Astrocyte of the hippocampus (primary cell): ENCODE measurements at places on chromosomes 2 and 18.
A peak's percentile ranks its signal among the peaks of the same experiment; 100 is the strongest.

- DNase-seq, result no peak
Observed at GRCh38 chr2:221563270-221563985, 8.7 kb downstream of the EPHA4 start.

DNA sequence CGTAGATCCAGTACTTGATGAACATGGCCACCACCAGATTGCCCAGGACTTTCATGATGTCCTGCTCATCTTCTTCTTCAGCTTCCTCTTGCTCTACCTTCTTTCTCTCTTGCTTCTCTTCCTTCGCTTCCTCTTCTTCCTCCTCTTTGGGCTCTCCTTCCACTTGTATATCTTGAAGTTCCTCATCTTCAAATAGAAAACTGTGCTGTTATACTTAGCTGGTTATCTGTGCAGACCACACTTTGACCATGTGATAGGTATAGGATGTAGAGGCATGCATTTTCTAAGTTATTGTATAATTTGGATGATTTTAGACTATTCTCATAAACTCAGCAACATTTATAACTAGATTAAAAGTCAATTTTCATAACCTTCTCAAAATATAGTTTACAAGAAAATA lies 263.4 kb downstream of the NAPG start:
- DNase-seq, result no peak

- DNase-seq, result peak; percentile 68
Observed at GRCh38 chr2:61247204-61247812, 85.3 kb downstream of the C2orf74 start.

- DNase-seq, result no peak
Observed at GRCh38 chr2:197210430-197210829, 100.2 kb downstream of the ANKRD44 start.

DNA sequence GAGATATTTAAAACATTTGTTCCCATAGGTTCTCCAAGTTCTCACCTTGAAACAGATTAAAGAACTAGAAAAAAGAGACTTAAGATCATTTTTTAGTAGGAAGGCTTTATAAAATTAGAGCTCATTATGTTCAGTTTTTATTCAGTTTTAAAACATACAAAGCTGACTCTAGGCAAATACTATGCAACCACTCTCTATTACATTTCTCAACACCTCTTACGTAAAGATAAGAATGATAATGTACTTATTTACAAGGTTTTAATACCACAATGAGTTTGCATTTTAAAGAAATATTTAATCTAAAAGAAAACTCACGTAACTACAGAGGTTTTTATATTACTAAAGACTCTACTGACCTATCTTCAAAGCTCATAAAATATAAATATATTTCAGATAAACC lies 68.8 kb downstream of the TMEM131 start:
- no peak for DNase-seq

DNA sequence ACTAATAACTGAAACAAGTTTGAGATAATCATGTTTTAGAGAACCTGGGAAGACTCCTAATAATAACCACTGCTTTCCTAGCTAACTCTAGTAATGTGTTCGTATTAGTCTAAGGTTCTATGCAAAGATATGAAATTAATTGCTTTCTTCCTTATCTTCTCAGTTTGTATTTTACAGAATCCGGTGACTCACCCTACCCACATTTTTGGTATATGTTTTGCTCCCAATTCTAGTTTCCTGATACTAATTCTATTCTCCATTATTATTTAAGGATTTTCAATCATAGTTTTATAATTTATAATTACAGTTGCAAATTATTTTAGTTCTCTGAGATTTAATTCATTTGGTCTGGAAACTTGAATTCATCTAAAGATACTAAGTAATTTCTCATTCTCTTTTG lies 394.6 kb upstream of the SETBP1 start:
- DNase-seq, result no peak

- DNase-seq, result no peak
Observed at GRCh38 chr2:74573747-74574562, 19.4 kb downstream of the DOK1 start.

- no peak for DNase-seq
Observed at GRCh38 chr2:113910110-113910717, 20.3 kb downstream of the ACTR3 start.

DNA sequence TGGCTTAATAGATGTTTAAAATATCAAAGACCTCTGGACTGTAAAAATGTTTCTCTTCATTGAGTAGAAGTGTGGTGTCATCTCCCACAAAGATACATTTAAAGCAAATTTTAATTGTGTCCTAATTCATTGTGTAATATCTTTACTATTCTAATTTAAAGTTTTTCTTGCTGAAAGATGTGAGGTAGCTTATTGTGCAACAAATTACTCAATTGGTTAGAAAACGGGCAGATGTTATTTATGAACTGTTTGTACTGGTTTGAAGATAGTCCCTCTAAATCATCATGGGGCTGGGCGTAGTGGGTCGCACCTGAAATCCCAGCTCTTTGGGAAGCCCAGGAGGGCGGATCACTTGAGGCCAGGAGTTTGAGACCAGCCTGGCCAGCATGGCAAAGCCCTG lies 65.3 kb downstream of the CYBRD1 start:
- no peak for DNase-seq

DNA sequence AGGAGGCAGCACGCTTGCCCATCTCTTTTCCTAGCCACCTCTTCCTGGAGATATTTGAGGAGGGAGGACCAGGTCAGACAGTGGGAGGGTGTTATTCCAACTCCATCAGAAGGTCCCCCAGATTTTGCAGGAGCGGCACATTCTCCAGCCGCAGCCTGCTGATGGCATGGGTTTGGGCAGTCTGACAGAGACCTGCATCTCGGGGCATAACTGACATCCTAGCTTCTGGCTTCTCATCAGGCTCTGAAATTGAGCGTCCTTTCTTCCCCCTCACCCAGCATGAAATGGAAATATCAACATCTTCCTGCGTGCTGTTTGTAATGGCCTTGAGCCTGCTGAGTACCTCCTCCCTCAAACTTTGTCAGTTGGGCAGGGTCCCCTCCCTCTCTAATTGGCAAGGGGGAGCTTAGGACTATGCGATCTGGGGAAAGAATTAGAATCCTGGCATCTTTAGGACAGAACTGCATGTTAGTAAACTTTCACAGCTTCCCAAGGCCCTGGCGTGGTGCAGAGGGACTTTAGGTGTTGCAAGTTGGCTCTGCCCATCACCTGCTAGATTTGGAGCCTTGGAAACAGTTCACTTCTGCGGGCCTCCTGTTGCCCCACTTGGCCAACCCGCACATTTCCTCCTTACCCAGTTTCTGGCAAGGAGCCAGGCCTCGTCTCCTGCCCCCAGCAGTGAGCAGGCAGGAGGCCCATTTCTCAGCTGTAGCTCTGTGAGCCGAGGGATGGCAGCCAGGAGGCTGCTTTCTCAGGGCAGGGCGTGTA lies 2.2 kb downstream of the ITM2C start:
- DNase-seq, result peak; percentile 68

GRCh38 chr18:63975628-63976027 lies 5.7 kb downstream of the SERPINB8 start:
- no peak for DNase-seq

- DNase-seq, result no peak
Observed at GRCh38 chr2:46499392-46499785, 20.0 kb downstream of the TMEM247 start.

- DNase-seq, result peak; percentile 8
Observed at GRCh38 chr2:133177196-133177595, 391.1 kb downstream of the NCKAP5 start.

DNA sequence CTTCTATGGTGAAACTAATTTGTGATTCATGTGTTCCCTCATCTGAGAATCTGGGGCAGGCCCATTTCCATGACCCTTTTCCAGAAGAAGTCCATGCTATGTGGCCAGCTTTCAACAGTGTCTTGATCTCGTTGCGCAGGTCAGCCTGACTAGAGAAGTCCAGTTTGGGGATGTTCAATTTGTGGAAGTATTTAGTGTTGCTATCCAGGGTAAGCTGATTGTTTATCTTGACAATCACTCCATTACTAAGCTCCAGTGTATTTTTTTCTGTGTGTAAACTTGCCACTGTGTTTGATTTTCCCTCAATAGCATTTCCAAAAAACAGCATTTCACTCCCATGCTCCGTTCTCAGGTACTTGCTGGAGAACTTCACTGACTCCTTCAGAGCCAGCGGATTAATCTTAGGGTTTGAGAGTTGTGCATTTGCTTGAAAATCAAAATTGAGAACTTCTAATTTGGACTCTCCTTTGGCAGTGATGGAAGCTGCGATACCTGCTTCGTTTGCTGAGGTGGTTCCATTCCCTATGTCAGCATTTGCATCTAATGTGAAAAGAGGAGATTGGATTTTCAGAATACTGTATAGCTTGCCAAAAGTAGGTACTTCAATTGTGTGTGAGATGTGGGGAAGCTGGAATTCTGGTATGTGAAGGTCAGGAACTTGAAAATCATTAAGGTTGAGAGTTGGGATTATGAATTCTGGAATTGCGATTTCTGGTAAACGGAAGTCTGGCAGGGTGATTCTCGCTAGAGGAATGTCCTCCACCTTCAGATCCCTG lies 35.7 kb downstream of the APOB start:
- no peak for DNase-seq

DNA sequence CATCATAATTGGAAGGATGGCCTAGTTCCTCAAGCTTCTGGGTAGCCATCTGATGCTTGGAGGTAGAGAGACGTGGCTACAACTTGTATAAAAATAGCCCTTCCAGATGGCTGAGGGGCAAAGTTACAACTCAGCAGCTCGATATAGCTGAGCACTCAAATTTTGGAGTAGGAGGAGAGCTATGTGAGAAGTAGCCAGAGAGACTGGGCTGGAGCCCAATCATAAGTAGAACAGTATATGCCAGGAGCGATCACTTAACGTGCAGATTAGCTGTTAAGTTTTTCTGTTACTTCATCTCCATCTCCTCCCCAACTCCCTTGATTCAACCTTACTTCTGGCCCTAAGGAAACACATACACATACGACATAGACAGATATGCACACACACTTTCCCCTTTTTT lies 28.8 kb downstream of the CNRIP1 start:
- no peak for DNase-seq

GRCh38 chr2:238670111-238670585 lies 177.7 kb upstream of the TWIST2 start:
- no peak for DNase-seq

DNA sequence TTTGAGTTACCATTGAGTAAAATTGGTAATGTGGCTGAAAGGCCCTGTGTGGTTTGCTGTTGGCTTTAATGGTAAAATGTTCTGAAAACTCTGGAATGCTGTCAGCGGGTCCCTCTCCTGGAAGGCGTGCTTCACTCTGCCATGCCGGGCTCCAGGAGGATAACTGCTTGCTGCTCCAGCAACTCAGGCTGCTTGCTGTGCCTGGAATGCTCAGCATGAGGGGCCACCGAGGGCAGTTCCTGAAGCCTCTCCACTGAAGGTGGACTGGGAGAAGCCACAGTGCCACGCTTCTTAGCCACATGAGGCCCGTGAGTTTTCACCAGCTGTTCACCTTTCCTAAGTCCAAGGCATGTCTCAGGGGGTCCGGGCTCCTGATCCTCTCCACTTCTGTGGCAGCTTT lies 90.4 kb upstream of the FAM110C start:
- no peak for DNase-seq

DNA sequence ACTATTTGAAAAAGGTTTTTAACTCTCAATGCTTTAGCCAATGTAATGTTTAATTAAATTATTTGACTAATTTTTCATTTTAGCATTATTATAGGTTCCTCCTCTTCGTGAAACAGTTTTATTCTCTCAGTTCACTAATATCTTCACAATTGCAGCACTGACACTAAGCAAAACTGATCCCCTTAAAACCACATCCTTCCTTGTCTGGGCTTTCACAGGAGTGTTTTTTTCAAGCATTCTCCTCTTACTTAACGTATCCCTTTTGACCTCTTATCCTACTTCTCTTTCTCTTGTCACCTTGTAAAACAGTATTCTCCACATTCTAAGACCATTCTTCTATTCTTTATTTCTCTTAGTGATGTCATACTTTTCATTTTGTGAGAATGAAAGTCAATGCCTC lies 112.8 kb downstream of the DSC3 start:
- DNase-seq, result no peak

DNA sequence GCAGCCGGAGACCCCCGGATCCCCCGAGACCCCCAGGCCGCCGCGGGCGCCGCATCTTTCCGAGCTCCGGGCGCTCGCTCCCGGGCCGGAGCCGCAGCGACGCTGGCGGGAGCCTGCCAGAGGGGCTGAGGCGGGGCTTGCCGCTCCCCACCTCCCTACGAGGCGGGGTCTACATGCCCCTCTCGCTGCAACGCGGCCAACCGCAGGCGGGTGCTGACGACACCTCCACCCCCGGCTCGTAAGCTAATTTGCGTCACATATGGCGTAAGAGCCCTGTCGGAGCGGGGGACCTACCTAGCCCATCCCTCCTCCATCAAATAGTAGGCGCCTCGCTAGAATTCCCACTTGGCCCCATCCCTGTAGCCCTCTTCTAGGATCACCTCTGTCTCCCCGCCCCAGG lies at the start of gene PTPRN:
Gene PTPRN (minus strand): TSS at position 124 of the 400 bp plus-strand sequence. CDS start 69 bp downstream, at position 55.
- peak; percentile 68 for DNase-seq

GRCh38 chr2:46666754-46667153 lies 187.4 kb downstream of the TMEM247 start:
- no peak for DNase-seq

DNA sequence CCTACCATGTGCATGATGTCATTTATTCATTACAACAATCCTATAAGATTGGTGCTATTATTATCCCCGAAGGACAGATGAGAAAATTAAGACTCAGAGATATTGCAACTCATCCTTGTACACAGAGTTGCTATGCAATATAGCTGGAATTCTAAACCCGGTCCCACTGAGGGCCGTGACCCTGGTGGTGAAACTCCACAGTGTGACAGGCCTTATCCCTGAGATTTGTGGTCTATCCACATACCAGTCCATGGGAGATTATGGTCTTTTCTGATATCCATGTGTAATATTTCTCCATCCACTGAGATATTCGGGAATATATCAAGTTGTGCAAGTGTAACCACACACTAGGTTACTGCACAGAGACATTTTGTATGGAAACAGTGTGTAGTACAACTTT lies 305.2 kb downstream of the TXNL1 start:
- DNase-seq, result no peak

- DNase-seq, result peak; percentile 59
Observed at GRCh38 chr2:144466637-144467036, 53.3 kb downstream of the ZEB2 start.

DNA sequence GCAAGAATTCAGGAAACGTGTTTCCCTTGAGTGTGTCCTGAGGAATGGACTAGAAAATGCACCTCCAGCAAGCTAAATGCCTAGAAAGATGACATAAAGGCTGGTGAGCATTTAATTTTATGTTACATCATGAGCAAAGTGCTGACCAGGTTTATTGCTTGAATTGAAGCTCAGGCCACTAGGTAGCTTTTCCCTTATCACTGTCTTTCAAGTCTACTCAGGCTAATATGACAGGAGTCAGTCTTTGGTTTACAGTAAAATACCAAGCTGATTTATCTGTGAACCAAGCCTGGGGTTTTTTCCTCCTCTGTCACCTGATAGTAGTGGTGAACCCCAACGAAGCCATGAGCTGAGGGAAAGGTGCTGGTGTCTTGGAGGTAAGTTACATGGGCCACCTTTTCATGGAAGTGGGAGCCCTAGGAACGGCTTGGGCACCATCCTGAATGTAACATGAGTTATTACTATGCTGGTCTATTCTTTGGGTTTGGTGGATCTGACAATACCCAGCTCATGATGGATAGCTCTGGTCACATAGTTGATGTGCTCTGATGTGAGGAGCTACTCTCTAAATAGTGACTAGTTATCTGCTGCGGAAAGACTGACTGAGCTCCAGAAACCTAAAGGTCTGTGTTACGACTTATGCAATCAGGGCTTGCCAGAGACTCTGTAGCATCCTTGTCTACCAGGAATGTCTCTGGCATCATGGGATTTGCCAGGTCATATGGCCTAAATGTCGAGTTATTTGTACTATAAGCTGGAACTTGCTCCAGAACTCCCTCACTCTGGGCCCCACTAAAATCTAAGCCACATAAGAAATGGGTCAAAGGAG lies 39.8 kb downstream of the NUP35 start:
- DNase-seq, result peak; percentile 11

GRCh38 chr2:70508711-70509462 lies 44.7 kb downstream of the TGFA start:
- DNase-seq, result no peak
